Activated naive CD8-positive, alpha-beta T cell treated with anti-CD3 and anti-CD28 coated beads, Interleukin-2, amount 10 ng/mL, durations not matched to agents 7 days and 5 days (primary cell): ENCODE measurements at places on chromosomes 2 and 18.

- DNase-seq = no peak
These were observed 87.4 kb downstream of the FAM210A start for GRCh38 chr18:13638719-13639595.

DNA sequence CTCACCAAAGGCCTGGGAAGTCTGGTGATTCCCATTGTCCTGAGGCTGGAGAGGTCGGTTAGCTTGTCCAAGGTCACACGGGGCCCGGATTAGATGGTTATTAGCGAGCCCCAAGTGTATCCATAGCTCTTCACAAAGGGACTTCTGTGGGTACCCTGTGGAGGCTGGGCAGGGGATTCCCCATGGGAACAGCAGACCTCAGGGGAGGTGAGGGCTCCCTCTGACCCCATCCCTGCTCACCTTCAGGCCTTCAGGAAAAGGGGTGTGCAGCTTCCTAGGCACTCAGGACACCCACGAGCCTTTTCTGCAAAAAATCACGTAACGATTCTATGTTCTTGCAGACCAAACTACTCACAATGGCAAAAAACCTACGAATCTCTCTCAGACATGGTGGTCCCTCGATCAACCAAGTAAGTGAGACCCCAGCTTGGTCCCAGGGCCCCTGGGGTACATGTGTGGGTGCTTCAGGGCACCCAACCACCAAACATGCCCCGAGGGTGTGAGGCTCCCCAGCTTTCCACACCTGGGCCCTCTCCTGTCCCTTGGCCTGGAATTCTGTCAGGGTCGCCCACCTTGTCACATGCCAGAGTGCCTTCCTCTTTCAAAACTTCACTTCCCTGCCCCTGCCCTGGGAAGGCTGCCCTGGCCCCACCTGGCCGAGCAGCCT lies 40.3 kb downstream of the PDIA6 start:
- no peak for DNase-seq

GRCh38 chr2:112683550-112684414 lies 37.0 kb upstream of the NT5DC4 start:
- no peak for DNase-seq

GRCh38 chr2:70887208-70887549 lies 48.5 kb upstream of the ATP6V1B1 start:
- DNase-seq = no peak

- no peak for DNase-seq
These were observed 181.1 kb upstream of the ARL4C start for GRCh38 chr2:234677758-234678538.

- DNase-seq = no peak
These were observed 83.8 kb downstream of the LONRF2 start for GRCh38 chr2:100238471-100238870.

GRCh38 chr18:25898965-25899364 lies 191.4 kb downstream of the SS18 start:
- DNase-seq = no peak

DNA sequence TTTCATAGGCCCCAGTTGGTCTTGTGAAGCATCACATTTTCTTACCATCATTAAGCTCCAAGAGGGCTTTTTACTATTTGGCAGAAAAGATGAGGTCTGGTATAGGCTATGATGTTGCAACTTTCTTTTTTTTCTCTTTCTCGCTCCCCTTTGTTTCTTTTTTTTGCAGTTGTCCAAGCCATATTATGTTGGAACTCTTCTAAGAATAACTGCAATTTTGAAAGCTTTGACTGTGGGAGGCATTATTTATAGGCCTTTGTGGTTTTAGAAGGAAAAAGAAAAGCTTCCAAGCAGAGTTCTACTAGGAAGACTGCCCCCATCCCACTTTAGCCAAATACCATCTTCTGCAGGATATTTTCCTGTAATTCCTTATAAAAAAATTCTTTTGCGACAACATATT lies 571.6 kb downstream of the ARHGAP15 start:
- no peak for DNase-seq

- no peak for DNase-seq
These were observed 116.8 kb upstream of the RAB6C start for GRCh38 chr2:129862668-129863067.

GRCh38 chr2:209696836-209697711 lies 74.6 kb upstream of the UNC80 start:
- DNase-seq = no peak

DNA sequence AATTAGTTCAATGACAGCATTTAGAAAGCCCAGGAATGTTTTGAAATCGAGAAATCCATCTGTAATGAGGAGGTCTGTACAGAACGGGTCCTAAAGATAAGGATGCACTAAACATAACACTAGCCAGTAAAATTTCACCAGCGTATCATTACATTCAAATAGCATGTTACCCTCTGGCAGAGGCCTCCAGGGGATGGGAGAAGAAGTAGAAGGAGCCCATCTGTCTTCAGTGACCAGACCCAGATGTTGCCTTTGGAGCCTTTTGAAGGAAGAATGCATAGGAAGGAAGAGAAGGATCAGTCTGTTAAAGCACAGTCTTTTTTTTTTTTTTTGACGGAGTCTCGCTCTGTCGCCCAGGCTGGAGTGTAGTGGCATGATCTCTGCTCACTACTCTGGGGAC lies 86.1 kb upstream of the BCL2L11 start:
- no peak for DNase-seq

- no peak for DNase-seq
These were observed 65.5 kb upstream of the HK2 start for GRCh38 chr2:74768401-74768914.

GRCh38 chr2:39608686-39609441 lies 56.9 kb upstream of the TMEM178A start:
- DNase-seq = no peak

DNA sequence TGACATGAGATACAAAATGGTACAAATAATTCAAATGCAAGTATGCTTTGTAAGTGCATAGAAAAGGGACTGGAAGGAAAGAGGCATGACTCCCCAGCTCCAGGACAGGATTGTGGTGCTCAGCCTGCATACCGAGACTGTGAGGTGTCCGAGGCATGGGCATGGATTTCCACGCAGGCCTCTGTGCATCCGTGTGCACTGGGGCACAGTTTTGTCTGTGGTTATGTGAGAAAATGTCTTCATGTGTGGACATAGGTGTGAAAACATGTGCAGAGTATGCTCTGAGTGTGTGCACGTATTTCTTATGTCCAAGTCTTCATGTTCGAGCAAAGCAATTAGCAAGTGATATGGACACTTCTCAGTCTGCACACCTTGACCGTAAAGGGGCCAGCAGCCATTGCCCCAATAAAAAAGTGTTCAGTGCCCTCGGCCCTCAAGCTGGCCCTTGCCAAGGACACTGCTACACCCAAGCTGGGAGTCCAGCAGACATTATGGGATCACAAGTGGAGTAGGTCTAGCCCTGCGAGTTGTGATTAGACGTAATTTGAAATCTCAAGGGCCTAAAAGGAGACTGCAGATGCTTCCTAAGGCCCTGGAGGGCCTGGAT lies 120.7 kb downstream of the CYP26B1 start:
- DNase-seq = no peak

DNA sequence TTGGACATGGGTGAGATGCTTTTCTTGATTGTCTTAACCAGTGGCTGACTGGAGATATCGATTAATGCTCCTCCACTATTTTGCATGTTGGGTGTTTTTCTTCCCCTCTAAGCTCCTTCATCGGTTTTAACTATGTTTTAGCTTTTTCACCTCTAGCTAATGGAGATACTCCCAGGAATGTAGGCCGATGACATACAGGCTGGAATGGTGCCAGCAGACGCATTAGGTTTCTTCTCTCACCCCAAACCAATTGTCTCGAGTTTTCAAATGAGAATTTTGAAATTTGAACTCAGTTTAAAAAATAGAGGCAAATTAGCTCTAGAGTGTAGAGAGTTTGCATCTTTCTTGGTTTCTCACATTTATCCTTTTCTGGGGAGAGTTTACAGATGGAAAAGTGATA lies 247.6 kb downstream of the RPRM start:
- DNase-seq = no peak

GRCh38 chr2:13353083-13353482 lies 636.3 kb downstream of the TRIB2 start:
- DNase-seq = no peak

- DNase-seq = no peak
These were observed 35.6 kb downstream of the CEP192 start for GRCh38 chr18:13026583-13027270.

- no peak for DNase-seq
These were observed 43.0 kb upstream of the EHBP1 start for GRCh38 chr2:62662554-62662953.

DNA sequence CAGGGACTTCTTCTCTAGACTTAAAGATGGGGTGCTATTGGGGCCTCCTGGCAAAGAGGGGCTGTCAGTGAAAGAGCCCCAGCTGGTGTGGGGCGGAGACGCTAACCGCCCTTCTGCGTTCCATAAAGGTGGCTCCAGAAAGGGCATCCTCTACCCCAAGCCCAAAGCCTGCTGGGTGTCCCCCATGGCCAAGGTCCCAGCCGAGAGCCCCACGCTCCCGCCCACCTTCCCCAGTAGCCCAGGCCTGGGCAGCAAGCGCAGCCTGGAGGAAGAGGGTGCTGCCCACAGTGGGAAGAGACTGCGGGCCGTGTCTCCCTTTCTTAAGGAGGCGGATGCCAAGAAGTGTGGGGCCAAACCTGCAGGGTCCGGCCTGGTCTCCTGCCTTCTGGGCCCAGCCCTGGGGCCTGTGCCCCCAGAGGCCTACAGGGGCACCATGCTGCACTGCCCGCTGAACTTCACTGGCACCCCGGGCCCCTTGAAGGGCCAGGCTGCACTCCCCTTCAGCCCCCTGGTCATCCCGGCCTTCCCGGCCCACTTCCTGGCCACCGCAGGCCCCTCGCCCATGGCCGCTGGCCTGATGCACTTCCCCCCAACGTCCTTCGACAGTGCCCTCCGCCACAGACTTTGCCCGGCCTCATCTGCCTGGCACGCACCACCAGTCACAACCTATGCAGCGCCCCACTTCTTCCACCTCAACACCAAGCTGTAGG lies 15.2 kb downstream of the ARID5A start:
- no peak for DNase-seq
